ENCODE measurements at places on chromosomes 1 and 21.

GRCh38 chr1:95604771-95605170, 370.8 kb downstream of the RWDD3 start:
- no peak for DNase-seq

GRCh38 chr1:154222918-154223317, 2.2 kb downstream of the UBAP2L start:
- DNase-seq, result no peak

DNA sequence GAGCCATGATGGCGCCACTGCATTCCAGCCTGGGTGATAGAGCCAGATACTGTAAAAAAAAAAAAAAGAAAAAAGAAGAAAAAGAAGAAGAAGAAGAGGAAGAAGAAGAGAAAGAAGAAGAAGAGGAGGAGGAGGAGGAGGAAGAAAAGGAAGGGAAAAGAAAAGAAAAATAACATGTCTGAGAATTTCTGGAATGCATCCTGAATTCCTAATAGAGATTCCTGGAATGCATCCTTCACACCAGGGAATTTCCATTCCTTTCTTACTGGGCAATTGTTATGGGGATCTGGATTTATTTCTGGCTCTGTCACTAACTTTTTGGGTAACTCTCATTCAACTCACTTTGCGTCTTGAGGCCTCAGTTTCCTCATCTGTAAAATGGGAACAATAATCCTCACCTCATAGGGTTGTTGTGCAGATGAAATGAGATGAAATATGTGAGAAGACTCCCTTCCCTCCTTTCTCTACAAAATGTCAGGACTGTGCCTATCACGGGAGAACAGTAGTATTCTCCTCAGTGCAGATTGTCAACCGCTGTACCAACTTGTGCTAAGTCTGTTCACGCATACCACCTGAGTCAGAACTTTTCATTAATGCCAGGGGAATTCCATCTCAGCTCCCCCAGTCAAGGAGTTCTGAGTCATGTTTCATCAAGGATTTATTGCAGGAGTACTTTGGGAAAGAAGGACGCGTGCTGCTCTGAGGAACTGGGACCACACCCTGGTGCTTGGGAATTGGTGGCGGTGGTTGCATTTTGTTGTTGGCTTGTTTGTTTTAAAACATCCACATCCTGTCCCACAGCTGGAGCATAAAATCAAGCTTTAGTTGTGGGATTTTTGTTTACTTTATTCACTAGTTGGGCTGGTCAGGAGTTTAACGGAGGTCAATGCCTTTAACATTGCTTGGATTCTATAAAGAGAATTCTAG, 42.4 kb upstream of the ROR1 start:
- DNase-seq, result no peak

GRCh38 chr1:175209493-175209921, 16.9 kb upstream of the KIAA0040 start:
- DNase-seq, result no peak

GRCh38 chr1:82225421-82226185, 424.9 kb downstream of the ADGRL2 start:
- no peak for DNase-seq

- no peak for DNase-seq
Observed at GRCh38 chr1:97412166-97412565, 508.7 kb downstream of the DPYD start.

- DNase-seq, result no peak
Observed at GRCh38 chr1:117540532-117540931, 65.3 kb upstream of the TENT5C start.

GRCh38 chr1:246784621-246785493, 60.6 kb downstream of the SCCPDH start:
- no peak for DNase-seq

DNA sequence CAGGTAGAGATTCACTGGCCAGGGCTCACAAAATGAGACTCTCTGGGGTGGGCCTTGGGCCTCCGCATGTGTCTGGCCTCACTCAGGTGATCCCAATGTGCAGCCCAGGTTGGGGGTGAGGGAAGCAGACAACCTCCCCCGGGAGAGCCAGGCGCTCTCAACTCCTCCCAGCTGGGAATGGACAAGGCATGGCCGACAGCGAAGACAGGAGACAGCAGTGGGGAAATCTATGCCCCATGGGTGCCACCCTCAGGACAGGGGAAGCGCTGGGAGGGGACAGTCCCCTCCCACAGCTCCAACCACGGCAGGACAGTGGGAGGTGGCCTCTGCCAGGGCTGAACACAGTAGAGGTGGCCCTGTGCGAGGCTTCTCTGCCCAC, 47.7 kb downstream of the PRDM15 start:
- DNase-seq, result no peak

- no peak for DNase-seq
Observed at GRCh38 chr1:110112656-110113055, 413 bp downstream of the UBL4B start.

DNA sequence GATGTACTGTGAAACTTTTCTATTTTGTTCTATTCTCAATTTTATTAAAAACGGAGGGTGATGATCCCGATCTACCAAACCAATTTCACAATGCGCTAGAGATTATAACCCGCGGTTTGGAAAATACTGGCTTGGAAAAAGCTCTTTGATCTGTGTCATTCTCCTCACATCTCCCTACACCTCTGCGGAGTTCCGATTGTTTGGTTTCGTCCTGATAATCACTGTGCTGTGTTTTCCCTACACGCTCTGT, 536 bp upstream of the ABCD3 start:
- DNase-seq, result no peak

GRCh38 chr1:185271921-185272320, 45.1 kb downstream of the IVNS1ABP start:
- no peak for DNase-seq
